A549 treated with RU486 at 1 μM for 4 hours (cell line): ENCODE measurements at places on chromosomes 1 and 21. TPM values are rescaled to one million over a fixed set of nuclear protein-coding genes. Genes with fewer than 3 reads are reported as not detected.

HOOK1 gene
- 0.17 to 0.94 TPM (median 0.21 TPM) in 5 replicates for total RNA-seq

DNASE2B gene
- not detected in 5 replicates for total RNA-seq

NPR1 gene
- total RNA-seq, result 0.77 to 1.2 TPM (median 0.97 TPM) in 5 replicates

ZNF670 gene
- total RNA-seq, result 2.6 to 5.1 TPM (median 3.5 TPM) in 5 replicates

LRRC41 gene
- total RNA-seq, result 34.3 to 44.1 TPM (median 40.6 TPM) in 5 replicates

COL16A1 gene
- total RNA-seq, result 4.3 to 6.9 TPM (median 5.2 TPM) in 5 replicates
